Cardiac ventricle fibroblast (primary cell): ENCODE measurements at places on chromosomes 5 and 9. TPM values are rescaled to one million over a fixed set of nuclear protein-coding genes. Genes with fewer than 3 reads are reported as not detected.

Gene SLC36A1
- total RNA-seq = 4.0 and 8.0 TPM in 2 replicates

Gene PCDHGB2
- total RNA-seq = 4.5 and 6.7 TPM in 2 replicates

Gene PAX5
- not detected in 2 replicates for total RNA-seq

Gene HSD17B3
- not detected in 2 replicates for total RNA-seq

Gene LIFR
- total RNA-seq = 24.1 and 25.1 TPM in 2 replicates

Gene STX17
- total RNA-seq = 19.3 and 26.6 TPM in 2 replicates

Gene IL3
- not detected in 2 replicates for total RNA-seq

Gene HAVCR2
- 0.39 and 0.75 TPM in 2 replicates for total RNA-seq

Gene PDE6A
- not detected in 2 replicates for total RNA-seq

Gene TAS2R1
- total RNA-seq = not detected in 2 replicates

Gene STKLD1
- total RNA-seq = 0.34 TPM in 1 of 2 replicates, not detected in the other
